ENCODE measurements at places on chromosomes 16 and 17.

- DNase-seq, result no peak
Observed at GRCh38 chr16:46607529-46607928, 13.7 kb downstream of the SHCBP1 start.

DNA sequence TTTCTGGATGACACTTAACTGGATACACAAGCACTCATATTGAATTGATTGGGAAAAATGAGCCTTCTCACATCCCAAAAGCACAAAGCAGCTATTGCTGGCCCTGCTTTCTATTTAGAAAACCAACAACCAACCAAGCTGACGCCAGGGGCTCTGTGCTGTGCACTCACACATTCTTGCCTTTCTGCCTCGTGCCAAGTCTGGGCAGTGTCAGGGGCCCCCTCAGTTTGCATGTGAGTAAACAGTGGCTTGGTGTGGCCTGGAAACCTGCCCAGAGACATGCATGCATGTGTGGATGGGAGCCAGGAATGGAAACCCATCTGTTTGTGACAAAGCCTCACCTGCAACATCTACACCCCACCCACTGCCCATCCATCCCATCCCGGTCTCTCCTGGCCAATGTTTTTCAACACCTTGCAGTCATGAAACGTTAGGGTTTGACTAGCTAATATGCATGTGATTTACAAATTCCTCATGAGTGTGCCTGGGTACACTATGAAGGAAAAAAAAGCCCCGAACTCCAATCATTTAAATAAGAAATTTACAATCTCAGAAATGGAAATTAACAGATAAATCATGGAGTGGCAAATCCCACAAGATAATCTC is 20.4 kb downstream of the MIEF2 start:
- DNase-seq, result no peak

GRCh38 chr16:82281544-82281943 is 111.5 kb upstream of the MPHOSPH6 start:
- DNase-seq, result no peak

DNA sequence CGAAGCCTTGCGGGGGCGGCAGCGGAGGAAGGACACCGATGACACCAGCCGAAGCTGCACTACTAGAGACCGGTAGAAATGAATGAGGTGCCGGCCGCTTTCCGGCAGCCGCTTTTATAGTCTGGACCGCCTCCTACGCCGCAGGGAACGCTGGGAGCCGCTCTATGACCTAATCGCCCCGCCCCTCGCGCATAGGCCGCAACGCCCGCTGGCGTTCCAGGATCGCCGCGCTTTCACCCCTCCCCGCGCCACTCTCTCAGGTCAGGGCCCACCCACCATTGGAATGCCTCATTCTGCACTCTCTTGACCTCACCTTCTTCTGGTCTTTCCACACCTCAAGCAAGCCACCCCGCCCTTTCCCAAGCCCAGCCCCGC is at the start of gene DDX5:
Gene DDX5, minus strand, starts transcription at position 89 of the 375 bp plus-strand sequence. CDS start 170 bp downstream, outside the sequence.
- DNase-seq, result peak; percentile 99

DNA sequence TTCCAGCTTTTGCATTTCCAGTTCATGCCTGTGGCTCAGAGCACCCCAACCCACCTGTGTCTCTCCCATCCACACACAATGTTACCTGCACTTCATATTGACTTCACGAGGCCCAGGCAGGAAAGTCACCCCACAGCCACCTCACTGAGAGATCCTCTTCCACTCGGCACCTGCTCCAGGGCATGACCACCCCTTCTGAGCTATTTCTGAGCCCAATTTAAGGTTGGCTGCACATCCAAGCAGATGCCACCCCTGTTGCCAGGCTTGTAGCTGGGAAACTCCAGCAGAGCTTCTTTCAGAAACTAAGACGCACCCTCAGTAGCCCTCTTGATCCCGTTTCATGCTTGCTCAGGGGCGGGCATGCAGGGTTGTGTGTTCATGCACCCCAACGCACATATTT is 88.4 kb downstream of the SOCS1 start:
- no peak for DNase-seq

- no peak for DNase-seq
Observed at GRCh38 chr16:924063-924462, 46.7 kb downstream of the LMF1 start.

DNA sequence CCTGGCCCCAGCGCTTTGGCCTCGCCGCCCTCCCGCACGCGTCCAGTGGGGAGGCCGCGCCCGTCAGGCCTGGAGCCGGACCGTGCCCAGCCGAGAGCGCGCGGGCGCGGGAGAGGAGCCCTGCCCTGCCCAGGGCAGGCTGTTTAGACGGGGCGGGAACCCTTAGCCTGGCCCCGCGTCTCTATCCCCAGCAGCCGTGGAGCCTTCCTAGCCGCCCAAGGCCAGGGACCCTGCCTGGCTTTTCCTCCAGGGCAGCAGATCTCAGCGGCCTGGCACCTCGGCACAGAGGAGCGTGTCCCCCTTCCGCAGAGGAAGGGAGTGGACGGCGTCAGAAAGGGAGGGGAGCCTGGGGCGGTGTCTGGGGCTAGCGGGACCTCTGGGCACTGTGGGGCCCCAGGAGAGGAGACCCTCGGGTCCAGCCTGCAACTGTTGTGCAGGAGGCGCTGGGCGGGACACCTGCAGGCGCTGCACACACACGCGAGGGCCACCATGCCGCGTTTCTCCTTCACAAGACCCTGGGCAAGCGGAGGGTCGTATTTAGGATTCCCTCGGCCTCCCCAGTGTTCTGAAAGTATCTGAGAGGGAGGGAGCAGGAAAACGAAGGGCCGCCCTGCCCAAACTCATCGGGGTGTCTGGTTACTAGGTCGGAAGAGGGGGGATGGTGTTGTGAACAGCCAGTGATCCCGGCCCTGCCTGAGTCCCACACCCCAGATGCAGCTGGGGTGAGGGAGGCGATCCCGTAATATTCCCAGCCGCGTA is 2.3 kb upstream of the NPTX1 start:
- DNase-seq, result no peak

DNA sequence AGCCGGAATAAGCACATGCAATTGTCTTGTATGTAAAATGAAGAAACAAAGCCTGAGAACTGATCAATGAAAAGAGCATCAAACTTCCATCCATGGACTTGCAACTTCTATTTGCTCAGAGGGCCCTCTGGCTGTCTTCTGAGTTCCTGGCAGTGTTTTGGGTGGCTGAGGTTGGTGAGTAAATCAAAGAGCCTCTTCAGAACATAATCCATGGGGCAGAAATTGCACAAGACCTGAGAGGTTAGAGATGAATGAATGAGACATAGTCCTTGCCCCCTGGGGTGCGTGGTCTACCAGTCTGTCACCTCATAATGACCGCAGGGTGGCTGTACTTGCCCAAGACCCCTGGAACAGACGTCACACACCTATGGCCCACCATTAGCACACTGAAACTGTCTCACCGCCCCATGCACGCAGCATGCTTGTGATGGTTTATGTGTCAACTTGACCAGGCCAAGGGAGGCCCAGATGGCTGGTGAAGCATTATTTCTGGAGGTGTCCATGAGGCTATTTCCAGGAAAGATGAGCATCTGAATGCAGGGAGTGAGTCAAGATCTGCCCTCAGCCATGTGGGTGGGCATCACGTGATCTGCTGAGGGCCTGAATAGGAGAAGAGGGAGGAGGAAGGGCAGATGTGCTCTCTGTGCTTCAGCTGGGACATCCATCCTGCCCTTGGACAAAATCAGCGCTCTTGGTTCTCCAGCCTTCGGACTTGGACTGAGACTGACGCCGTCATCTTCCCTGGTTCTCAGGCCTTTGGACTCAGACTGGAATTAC is 8.3 kb downstream of the PIK3R6 start:
- DNase-seq, result no peak

- DNase-seq, result no peak
Observed at GRCh38 chr16:23771642-23772041, 16.8 kb downstream of the CHP2 start.

DNA sequence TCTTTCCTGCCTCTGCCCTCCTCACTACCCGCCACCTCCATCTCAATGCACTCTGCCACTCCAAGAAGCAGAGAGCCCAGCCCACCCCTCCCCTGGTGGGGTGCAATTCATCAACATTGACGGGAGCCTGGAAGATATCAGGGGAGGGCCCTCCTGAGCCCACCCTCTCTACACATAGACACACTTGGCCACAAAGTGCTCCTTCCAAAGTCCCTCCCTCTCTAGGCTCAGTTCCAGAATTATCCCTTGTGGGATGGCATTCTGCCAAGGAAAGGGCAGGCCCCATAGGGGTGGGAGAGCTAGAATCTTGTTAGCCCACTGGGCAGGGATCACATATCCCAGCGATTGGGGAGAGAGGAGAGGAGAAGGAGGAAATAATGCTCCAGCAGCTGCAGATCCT is 66.2 kb downstream of the TMEM132E start:
- DNase-seq, result no peak

- DNase-seq, result no peak
Observed at GRCh38 chr16:76287466-76287865, 10.3 kb downstream of the CNTNAP4 start.

DNA sequence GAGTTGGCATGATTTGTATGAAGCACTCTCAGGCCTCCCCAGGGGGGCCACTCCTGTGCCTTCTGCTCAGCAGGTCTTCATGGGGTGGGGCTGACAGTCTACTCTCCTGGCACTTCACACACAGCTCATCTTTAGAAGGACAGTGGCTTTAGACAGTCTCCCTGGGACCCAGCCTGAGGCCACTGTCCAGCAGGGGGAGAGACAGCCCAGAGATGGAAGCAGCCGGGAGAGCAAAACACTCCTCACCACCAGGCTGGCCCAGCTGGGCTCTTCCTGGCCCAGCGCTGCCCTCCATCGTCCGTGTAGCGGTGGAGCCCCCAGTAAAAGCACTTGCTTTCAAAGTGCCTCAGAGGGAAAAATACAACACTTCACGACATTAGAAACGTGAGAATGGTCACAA is 62.0 kb upstream of the CRHR1 start:
- DNase-seq, result no peak

DNA sequence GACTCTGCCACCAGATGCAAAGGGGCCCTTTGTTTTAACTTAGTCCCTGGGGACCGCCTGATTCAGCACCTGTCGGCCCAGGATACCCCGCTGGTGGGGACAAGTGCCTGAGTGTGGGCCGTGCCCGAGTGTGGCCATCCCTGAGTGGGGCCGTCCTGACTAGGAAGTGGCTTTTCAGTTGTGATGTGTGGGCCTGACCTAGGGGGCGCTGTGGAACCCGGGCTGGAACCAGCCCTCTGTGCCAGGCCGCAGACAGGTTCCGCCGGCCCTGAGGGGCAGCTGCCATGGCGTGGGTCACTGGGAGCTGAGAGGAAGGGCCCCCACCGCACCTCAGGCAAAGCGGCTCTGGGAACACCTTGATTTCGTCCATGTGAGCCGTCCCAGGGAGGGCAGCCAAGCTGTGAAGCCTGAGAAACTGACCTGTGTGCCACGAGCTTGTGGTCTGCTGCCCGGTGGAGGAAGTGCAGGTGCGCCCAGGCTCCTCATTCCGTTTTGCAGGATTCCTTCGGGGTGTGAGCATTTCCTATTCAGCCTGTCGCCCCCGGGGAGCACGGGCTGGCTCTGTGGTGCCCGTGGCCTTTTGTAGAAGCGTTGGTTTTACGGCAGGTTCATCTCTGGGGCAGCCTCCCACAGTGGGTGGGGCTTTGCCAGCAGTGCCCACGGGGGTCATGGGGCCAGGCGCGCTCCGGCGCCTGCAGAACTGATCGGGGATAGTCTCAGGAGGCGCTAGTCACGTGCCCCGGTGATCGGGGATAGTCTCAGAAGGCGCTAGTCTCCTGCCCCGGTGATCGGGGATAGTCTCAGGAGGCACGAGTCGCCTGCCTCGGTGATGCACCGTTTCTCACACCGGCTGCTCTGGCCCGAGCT is 5.3 kb downstream of the RPL13 start:
- DNase-seq, result no peak

DNA sequence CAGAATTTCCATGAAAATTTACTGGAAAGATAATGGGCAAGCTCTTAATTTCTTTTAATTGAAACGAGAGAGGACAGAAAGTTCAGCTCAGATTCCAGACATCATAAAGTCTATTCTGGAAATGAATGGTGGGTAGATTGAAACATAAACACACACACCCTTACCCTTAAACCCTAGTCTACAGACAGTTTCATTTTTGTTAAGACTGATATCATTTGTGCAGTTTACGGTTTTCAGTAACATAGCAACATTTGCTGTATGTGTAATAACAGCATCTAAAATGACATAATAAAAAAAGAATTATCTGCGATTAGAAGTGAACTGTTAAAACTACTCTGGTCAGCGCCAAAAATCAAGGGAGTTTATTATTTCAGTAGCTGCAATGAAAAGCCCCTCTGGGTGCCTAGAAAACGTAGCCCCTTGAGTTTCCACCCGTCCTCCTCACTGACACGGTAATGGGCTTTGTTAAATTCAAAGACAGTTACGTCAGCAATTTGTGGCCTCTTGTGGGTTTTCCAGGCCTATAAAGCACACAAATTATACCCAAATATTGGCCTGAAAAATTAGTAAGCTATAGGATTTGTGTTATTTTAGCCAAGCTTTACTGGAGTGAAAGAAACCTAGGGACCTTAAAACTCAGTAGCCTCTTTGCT is 520.6 kb upstream of the SOX9 start:
- no peak for DNase-seq

DNA sequence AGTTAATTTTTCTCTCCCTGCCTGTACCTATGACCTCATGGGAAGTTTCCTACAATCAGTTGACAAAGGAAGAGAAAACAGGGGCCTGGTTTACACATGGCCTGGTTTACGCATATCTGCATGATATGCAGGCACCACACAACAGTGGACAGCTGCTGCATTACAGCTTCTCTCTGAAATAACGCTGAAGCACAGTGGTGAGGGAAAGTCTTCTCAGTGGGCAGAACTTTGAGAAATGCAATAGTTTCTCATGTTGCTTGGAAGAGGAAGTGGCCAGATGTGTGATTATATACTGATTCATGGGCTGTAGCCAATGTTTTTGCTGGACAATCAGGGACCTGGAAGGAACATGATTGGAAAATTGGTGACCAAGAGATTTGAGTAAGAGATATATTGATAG is 324.1 kb upstream of the GOT2 start:
- no peak for DNase-seq

- no peak for DNase-seq
Observed at GRCh38 chr16:68772030-68772681, 35.1 kb downstream of the CDH1 start.

GRCh38 chr17:35368081-35368830 is 5.2 kb downstream of the SLFN11 start:
- DNase-seq, result no peak

- DNase-seq, result no peak
Observed at GRCh38 chr16:58070585-58070984, 45.0 kb downstream of the MMP15 start.
